Immature natural killer cell (primary cell): ENCODE measurements at places on chromosomes 5 and 9.

DNA sequence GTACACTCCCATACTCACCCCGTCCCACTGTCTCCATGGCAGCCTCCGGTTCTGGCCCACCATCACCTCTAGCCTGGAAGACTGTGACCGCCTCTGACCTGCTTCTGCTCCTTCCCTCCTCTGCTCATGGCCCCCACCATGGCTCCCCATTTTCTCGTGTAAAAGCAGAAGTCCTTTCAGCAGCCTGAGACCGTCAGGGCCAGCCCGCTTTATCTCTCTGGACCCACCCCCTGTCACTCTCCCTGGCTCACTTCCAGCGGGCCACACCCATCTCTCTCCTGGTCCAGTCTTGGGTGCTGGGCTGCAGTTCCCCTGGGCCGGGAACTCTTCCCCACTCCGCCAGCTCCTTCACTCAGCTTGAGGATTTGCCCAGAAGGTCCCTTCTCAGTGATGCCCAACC is 96.0 kb upstream of the RUFY1 start:
- peaks cover 1% of the 10 kb centered on the region for H3K27me3 ChIP-seq
- peak overlapping the region; percentile 29 for H3K27ac ChIP-seq
- no peaks in the 10 kb centered on the region for H3K4me1 ChIP-seq
- no peak overlapping the region for H3K4me3 ChIP-seq

GRCh38 chr9:125472926-125473701 is 211.5 kb downstream of the GAPVD1 start:
- no peaks in the 10 kb centered on the region for H3K4me1 ChIP-seq
- no peak overlapping the region for H3K27ac ChIP-seq
- no peak overlapping the region for H3K4me3 ChIP-seq
- peaks cover 7% of the 10 kb centered on the region for H3K36me3 ChIP-seq
- no peak for DNase-seq
- H3K27me3 ChIP-seq = no peaks in the 10 kb centered on the region

DNA sequence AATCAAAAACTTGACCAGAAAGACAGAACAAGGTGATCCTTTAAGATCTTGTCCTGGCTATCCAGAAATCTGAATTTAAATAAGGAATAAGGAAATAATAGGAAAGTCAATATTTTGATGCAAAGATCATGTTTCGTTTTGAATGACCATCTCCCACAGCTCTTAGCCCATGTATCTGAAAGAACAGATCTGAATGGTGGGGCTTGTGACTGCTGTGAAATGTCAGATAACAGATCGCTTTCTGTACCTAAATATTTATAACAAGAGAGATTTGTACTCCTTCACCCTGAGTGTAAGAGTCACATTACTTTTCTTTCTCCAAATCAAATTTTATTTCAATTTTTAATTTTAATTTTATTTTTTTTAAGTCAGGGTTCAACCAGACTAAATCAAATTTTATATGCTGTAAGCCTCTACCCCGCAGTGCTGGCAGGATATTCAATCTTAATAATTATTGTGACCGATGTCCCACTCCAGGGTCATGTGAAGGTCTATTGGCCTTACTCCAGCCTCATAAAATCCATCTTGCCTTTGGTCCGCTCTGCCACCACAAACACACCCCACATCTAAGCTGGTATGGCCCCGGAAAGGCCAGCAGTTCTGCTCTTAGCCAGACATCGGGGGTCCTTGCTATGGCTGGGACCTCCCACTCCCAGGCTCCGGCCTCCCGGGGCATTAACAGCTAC is 7.0 kb upstream of the SLC26A2 start:
- H3K4me3 ChIP-seq = no peak overlapping the region
- DNase-seq = no peak
- peaks cover 10% of the 10 kb centered on the region for H3K27me3 ChIP-seq

- H3K4me1 ChIP-seq = peaks cover 46% of the 10 kb centered on the region
- H3K36me3 ChIP-seq = no peaks in the 10 kb centered on the region
- no peaks in the 10 kb centered on the region for H3K27me3 ChIP-seq
- H3K4me3 ChIP-seq = peak overlapping the region; percentile 62
- DNase-seq = no peak
These were observed 22.4 kb downstream of the PHF2 start for GRCh38 chr9:93598647-93599241.

GRCh38 chr5:67338421-67338820 is 141.8 kb upstream of the CD180 start:
- H3K4me1 ChIP-seq = no peaks in the 10 kb centered on the region
- no peak for DNase-seq
- no peaks in the 10 kb centered on the region for H3K36me3 ChIP-seq
- H3K27me3 ChIP-seq = peaks cover 2% of the 10 kb centered on the region

- H3K4me3 ChIP-seq = no peak overlapping the region
- H3K36me3 ChIP-seq = no peaks in the 10 kb centered on the region
- peaks cover 3% of the 10 kb centered on the region for H3K27me3 ChIP-seq
- H3K27ac ChIP-seq = no peak overlapping the region
- H3K4me1 ChIP-seq = no peaks in the 10 kb centered on the region
- DNase-seq = no peak
These were observed 546.3 kb downstream of the MAT2B start for GRCh38 chr5:164051745-164052144.
